Cardiac ventricle fibroblast (primary cell): ENCODE measurements at places on chromosomes 16 and 17. TPM values are rescaled to one million over a fixed set of nuclear protein-coding genes. Genes with fewer than 3 reads are reported as not detected.

The ITGAX gene
- 0.12 TPM in 1 of 2 replicates, not detected in the other for total RNA-seq

The EFNB3 gene
- 7.0 and 8.4 TPM in 2 replicates for total RNA-seq

The ZNF652 gene
- 21.7 and 35.8 TPM in 2 replicates for total RNA-seq

The KRT12 gene
- total RNA-seq, result not detected in 2 replicates

The FBXW10 gene
- total RNA-seq, result 0.10 TPM in 1 of 2 replicates, not detected in the other

The SLC26A11 gene
- total RNA-seq, result 11.9 and 13.3 TPM in 2 replicates

The PIRT gene
- not detected in 2 replicates for total RNA-seq

The CES3 gene
- total RNA-seq, result not detected in 2 replicates
